ENCODE measurements at places on chromosomes 12 and 14.

DNA sequence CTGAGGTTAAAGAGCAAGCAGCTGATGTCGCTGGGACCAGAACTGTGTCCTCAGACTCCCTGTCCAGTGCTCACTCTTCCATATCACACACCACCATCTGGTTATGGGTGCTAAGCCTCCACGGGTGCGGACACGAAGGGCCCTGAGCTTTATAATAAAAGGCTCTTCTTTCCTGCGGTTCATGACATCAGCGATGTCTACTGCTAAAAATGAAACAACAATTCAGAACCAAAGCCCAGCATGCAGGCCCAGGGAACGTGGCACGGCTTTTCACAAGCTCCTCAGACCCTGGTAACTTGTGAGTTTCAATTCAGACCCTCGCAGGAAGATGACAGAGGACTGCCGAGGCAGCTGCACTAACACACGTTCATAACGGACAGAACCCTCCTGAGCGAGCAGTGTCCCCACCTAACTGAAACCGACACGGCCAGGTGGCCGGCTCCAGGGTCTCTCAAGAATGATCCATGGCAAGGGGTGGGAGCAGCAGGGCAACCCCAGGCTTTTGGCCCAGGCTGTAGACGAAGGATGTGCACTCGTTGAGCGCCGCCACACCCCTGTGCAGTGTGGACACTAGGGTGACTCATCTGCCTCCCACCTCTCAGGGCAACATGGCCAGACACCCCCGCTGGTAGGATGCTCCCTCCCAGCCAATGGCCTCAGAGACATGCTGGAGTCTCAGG is 180.3 kb downstream of the CALM1 start:
- no peak for DNase-seq

GRCh38 chr12:40794087-40794486 is 101.8 kb downstream of the CNTN1 start:
- DNase-seq: no peak

GRCh38 chr14:65838565-65838964 is 426.0 kb downstream of the FUT8 start:
- DNase-seq: no peak

DNA sequence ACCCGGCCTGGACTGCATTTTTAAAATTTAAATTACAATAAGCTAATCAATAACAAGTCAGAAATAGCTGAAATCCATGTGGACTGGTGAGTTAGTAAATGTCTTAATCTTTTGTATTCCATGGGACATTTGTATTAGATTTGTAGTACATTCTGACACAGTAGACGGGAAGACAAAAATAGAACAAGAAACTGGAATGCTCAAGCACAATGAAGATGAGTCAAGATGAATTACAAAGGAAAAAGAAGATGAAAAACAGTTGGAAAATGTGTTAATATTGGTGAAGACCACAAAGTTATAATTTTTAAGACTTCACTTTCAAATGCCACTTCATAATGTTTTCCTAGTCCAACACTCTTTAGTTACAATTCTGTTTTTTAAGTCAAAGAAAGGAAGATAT is 97.8 kb upstream of the FERMT2 start:
- DNase-seq: no peak

GRCh38 chr12:47805417-47805816 is 14.3 kb downstream of the HDAC7 start:
- no peak for DNase-seq

DNA sequence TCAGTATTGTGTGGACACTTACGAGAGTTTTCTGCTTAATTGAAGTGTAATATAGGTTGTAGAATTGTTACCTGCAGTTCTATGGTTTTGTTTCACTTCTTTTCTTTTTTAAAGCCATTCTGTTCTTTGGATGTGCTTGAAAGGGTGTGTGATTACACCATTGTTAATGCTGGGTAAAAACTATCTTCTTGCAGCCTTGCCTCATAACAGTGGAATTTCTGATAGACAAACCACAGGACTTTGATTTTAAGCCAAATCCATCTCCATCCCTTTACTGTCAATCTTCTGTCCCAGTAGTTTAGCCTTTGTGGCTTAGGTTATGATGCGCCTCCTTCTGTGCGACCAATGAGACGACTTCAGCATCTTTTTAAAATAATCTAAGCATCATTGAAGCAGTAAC is 182.3 kb downstream of the PELI2 start:
- DNase-seq: no peak

DNA sequence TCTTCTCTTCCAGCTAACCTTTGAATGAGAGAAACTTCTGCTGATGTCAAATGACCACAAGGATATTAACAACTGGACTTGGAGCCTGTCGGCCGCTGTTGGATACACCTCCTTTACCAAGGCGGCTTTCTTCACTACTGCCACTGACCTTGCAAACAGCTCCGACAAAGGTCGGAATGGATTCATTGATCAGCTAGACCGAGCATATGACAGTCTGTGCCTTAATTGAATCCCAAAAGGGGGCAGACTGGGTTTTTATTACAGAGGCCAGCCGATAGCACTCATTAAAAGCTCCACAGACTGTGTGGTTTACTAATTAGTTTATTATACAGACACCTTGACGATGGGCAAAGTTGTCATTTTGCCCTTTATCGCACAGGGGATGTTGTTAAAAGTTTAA is 394.5 kb downstream of the RERGL start:
- DNase-seq: no peak

DNA sequence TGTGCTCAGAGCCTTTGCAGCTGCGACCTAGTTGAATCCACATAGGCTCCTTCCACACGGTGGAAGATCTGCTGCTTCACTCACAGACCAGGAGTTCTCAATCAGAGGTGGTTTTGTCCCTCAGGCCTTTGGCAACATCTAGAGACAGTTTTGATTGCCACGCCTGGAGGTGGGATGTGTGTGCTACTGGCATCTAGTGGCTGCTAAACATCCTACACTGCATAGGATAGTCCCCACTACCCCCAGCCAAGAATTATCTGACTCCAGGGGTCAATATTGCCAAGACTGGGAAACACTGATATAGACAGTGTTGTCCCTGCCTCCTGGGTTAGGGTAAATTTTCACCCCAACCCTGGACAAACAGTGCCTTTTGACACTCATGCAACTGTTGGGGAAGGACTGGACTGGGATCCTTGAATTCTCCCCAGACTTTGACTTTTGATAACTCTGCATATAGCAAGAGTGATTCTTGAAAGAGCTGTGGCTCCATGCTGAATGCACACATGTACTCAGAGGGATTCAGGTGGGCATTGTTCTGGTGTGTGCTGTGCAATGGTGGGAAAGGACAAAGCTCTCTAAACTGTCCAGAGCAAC is 39.8 kb downstream of the BAZ2A start:
- DNase-seq: peak; percentile 37

DNA sequence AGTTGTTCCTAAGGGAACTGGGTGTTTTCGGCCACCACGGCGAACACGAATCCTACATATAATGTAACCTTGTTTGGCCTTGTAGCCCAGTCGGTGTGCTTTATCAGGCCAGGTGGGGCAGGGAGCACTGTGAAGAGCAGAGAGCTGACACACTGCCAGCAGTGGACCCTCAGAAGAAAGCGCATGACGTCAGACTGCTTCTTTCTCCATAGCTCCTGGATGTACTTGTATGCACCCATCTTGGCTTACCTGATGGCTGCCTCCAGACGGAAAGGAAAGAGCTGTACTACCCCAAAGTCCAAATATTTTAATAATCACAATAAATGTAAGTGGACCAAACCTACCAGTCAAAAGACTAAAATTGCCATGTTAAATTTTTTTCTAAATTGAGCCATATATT is 31.3 kb upstream of the GSC start:
- DNase-seq: no peak

Measured in HuH-7.5 (cell line).